C1 segment of cervical spinal cord (tissue), 14 donors: ENCODE measurements at places on chromosomes 6 and 20.

DNA sequence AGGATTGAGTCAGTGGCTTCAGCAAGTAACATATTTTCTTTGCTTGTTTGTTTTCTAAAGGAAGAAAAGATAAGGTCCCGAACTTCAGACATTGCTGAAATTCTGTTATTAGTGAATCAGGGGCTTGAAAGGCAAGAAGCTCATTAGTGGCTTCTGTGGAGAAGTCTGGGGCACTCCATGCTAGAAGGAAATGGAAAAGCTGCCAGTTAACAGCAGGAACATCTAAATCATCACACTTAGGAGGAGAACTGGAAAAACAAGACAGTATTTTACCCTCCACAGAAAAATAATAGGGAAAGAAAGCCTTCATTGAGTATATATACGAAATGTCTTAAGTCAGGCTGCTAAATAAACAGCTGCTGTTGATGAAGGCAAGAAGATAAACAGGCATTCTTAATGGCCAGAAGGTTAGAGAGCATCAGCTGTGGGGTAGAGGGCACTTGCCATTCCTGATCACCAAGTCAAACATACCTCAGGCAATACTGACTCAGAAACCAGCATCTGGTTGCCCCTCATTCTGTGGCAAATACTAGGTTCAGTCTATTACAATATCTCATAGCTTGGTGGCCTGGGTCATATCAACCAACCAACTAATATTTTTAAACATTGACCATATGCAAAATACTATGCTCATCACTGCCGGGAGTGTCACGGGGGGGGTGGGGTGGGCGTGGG, 143.2 kb upstream of the TENT5A start:
- DNase-seq: no peak

DNA sequence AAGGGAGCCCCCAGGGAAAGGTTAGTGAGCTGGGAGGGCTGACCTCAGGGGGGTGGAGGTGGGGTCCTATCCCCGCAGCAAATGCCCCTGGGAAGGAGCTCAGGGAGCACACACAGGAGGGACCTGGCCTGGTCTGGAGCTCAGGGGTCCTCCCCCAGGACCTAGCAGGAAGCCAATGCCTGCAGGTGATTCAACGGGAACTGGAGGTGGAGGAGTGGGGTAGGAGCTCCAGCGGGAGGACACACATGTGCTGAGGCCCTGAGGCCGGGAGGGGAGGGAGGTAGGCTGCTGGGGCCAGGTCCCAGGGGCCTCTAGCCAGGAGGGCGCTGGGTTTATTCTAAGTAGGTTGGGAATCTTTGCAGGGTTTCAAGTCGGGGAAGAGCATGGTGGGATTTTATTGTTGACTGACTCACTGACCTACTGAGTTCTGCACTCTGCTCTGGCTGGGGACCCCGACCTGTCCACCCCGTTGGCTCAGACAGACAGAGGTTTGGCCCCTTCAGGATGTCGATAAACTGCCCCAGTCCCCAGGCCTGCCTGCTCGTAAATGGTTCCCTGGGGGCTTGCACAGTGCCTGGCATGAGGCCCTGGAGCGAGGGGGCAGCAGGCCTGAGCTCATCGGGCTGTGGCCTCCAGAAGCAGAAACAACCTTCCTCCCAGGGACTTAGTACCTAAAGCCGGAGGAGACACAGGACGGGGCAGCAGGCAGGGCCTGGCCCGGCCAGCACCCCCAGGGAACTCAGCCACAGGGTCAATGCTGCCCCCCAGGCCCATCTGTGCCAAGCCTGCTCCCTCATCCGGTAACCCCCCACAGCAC, 62.3 kb downstream of the RIPOR3 start:
- DNase-seq: no peak

- no peak for DNase-seq
Measured at GRCh38 chr20:62590309-62591121, 51.8 kb upstream of the SLCO4A1 start.

- no peak for DNase-seq
Measured at GRCh38 chr20:57840066-57840465, 130.3 kb upstream of the PMEPA1 start.

- no peak for DNase-seq
Measured at GRCh38 chr6:140774080-140774505, 1358.6 kb upstream of the GJE1 start.
